Osteocyte (in vitro differentiated cells): ENCODE measurements at places on chromosomes 11 and 22. TPM values are rescaled to one million over a fixed set of nuclear protein-coding genes. Genes with fewer than 3 reads are reported as not detected.

GRCh38 chr11:65356394-65356972 is 1.9 kb downstream of the TIGD3 start:
- DNase-seq: no peak

DNA sequence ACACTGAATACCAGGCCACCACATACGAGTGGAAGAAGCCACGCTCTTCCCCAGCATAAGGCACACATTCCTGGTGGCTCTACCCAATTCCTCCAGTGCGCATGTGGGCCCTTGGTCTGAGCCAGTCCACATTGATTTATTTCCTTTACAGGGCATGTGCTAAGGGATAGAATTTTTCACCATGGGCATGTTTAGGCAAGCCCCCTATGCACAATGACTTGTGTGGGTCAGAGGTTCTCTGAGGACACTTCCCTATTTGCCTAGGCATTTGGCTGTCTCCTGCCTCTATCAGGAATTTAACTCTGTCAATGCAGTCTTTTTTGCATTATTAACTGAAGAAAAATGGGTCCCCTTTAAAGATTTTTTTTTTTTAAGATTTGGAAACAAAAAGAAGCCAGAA is 718.1 kb downstream of the NTM start:
- no peak for DNase-seq

GRCh38 chr11:113531575-113532451 is 56.6 kb upstream of the DRD2 start:
- no peak for DNase-seq

DNA sequence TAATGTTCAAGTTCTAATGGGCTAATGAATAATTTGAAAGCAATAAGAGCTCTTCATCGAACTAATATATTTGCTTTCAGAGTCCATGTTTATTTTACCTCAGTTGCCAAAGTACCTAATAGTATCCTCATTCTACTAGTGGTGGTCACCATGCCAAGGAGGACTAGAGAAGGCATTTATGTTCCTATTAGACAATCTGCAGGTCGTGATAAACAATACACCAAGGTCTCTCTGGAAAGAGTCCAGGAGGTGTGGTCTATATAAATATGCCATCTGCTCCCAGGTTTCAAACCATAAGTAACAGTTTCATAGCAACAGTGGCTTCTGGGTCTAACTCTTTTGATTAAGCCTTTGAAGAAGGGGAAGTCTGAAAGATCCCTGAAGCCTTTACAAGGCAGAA is 42.9 kb downstream of the ARFGAP3 start:
- no peak for DNase-seq

DNA sequence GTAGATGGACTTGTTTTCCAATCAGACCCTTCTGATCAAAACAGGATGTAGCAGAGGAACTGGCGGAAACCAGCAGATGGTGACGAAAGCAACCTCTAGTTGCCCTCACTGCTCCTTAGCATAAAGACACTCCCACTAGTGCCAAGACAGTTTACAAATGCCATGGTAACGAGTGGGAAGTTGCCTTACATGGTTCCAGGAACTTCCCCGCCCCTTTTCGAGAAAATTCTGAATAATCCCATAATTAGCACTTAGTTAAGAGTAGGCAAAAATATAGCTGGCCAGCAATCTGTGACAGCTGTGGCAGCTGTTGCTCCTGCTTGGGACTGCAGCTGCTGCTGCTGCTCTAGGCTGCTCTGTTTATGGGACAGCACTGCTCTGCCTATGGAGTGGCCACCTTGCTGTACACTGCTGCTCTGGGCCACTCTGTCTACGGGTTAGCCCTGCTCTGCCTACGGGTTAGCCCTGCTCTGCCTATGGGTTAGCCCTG is 33.4 kb upstream of the SORL1 start:
- no peak for DNase-seq

GRCh38 chr11:68081691-68082090 is 39.5 kb downstream of the CHKA start:
- no peak for DNase-seq

- DNase-seq: no peak
These were observed 37.6 kb downstream of the SLC36A4 start for GRCh38 chr11:93160156-93160555.

GRCh38 chr11:68684385-68685356 is at the start of gene GAL:
Gene GAL (plus strand): TSS chr11:68684544. CDS start chr11:68684924, 380 bp downstream.
- DNase-seq: no peak

GRCh38 chr11:85922367-85922766 is 67.2 kb downstream of the CCDC83 start:
- no peak for DNase-seq

DNA sequence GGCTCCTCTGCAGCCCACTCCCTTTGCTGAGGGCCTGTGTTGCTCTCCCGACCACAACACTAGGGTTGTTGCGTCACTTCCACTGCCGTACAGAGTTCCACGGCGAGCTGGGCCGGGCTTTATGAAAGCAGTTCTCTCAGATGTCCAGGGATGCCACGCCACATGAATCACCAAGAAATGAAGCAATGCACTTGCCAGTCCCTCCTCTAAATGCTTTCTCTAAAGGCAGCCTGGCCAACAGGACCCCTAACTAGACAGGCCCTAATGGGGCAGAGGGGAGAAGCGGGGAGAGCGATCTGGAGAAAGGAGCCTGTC is 188.7 kb downstream of the CTTN start:
- no peak for DNase-seq

- DNase-seq: no peak
These were observed 23.9 kb upstream of the MICAL2 start for GRCh38 chr11:12086271-12087074.

DNA sequence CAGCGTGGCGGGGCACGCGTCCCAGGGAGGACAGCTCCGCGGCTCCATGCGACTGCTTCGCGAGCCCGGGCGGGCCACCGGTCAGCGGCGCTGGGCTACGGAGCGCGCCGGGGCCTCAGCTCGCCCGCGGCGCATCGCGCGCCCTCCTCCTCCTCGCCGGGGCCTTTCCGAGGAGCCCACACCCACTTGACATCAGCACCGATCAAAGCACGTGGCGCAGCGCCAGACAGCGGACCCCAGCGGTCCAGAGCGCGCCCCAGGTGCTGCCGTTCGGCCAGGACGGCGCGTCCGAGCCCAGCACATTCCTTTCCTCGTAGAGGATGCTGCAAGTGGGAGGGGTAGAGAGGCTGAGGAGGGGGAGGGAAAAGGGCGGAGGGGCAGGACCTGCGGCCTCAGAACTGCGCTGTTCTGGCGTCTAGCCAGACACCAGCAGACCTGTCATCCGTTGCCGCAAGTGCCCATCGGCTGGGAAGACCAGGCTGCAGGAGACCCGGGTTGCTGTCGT is 88.6 kb downstream of the PLEKHA7 start:
- no peak for DNase-seq

GRCh38 chr11:6283453-6284023 is 23.9 kb downstream of the CCKBR start:
- DNase-seq: no peak

DNA sequence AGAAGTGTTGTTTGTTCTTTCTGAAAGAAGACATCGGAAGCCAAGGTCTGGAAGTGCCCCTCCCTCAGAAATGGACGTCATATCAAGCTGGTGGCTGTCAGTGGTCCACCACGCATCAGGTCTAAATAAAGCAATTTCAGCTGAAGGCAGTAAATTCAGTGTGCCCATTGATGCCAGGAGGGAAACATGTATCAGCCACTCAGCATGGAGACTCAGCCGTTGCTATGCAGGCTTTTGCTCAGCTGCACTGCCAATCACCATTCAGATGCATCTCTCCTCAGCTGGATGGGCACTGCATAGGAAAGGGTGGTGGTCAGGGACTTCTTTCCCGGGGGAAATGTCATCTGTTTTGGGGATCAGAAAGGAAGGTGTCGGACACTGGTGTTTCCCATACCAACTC is 878.2 kb downstream of the NTM start:
- no peak for DNase-seq

GRCh38 chr11:112519751-112520150 is 259.1 kb upstream of the PLET1 start:
- DNase-seq: no peak

- no peak for DNase-seq
These were observed 14.0 kb downstream of the FAM118A start for GRCh38 chr22:45323695-45324094.

DNA sequence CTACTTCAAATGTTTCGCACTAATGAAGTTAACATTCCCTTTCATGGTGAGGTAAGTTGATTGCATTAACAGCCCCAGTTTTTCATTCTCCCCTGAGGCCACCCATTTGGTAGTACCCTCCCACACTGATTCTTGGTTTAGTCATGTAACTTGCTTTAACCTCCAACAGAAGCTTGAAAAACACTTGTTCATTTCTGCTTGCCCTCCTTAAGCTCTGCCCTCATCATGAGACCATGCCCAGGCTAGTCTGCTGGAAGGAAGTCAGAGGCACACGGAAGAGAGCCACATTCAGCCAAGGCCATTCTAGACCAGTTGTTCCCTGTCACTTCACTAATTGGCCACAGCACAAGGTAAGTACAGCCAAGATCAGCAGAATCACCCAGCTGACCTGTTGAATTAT is 50.7 kb upstream of the CD44 start:
- no peak for DNase-seq

GRCh38 chr22:19991645-19992451 is 24.8 kb downstream of the ARVCF start:
- DNase-seq: no peak

- DNase-seq: no peak
These were observed 390.3 kb downstream of the SHANK2 start for GRCh38 chr11:70862093-70862492.

GRCh38 chr11:71310184-71310583 is 57.8 kb upstream of the SHANK2 start:
- no peak for DNase-seq

GRCh38 chr11:134850566-134850965 is 438.5 kb upstream of the B3GAT1 start:
- DNase-seq: no peak

- DNase-seq: no peak
These were observed 326.6 kb upstream of the PITPNB start for GRCh38 chr22:28245579-28246224.

The USP2 gene
- total RNA-seq: 0.11 and 0.24 TPM in 2 replicates

The ACTN3 gene
- total RNA-seq: 0.11 TPM in 1 of 2 replicates, not detected in the other

The WBP2NL gene
- total RNA-seq: not detected in 2 replicates

The HBG1 gene
- total RNA-seq: not detected in 2 replicates

The RPUSD4 gene
- total RNA-seq: 27.1 and 28.0 TPM in 2 replicates

The TUB gene
- 7.8 and 8.7 TPM in 2 replicates for total RNA-seq

The OR52E8 gene
- total RNA-seq: not detected in 2 replicates

The TIGD3 gene
- total RNA-seq: 0.16 and 0.24 TPM in 2 replicates

The MPEG1 gene
- not detected in 2 replicates for total RNA-seq

The APOBEC3C gene
- total RNA-seq: 30.7 and 32.4 TPM in 2 replicates

The IMMP1L gene
- 19.8 and 26.5 TPM in 2 replicates for total RNA-seq
